ENCODE measurements at places on chromosomes 12 and 14.

- peak; percentile 70 for DNase-seq
Measured at GRCh38 chr14:91299121-91300115, 54.9 kb upstream of the GPR68 start.

DNA sequence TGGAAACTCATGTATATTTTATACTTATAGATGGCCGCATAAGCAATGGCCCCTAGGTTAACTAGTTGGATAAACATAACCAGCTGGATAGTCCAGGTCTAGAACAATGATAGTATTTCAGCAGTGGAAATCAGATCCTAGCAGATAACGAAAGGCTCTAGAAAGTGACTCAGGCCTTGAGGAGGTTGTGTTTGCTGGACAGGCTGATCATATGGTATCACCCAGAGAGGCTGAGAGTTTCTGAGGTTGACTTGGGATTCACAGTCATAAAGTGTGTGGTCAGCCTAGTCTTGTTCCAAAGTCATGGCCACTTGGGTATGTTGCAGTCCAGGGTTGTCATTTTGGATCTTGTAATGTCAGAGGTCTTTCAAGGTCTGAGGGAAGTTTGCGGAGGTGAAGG is 16.8 kb downstream of the FLVCR2 start:
- DNase-seq: no peak

DNA sequence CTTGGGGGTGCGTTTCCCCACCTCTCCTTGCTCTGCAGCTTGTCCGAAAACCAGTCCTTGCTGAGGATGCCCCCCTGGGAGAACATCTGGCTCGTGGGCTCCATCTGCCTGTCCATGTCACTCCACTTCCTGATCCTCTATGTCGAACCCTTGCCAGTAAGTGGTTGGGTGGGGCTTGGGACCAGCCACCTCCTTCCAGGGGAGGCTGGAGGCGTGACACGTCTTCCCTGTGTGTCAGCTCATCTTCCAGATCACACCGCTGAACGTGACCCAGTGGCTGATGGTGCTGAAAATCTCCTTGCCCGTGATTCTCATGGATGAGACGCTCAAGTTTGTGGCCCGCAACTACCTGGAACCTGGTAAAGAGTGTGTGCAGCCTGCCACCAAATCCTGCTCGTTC is 57.5 kb downstream of the ANAPC7 start:
- no peak for DNase-seq

GRCh38 chr12:1502379-1502720 is 92.0 kb downstream of the FBXL14 start:
- no peak for DNase-seq

DNA sequence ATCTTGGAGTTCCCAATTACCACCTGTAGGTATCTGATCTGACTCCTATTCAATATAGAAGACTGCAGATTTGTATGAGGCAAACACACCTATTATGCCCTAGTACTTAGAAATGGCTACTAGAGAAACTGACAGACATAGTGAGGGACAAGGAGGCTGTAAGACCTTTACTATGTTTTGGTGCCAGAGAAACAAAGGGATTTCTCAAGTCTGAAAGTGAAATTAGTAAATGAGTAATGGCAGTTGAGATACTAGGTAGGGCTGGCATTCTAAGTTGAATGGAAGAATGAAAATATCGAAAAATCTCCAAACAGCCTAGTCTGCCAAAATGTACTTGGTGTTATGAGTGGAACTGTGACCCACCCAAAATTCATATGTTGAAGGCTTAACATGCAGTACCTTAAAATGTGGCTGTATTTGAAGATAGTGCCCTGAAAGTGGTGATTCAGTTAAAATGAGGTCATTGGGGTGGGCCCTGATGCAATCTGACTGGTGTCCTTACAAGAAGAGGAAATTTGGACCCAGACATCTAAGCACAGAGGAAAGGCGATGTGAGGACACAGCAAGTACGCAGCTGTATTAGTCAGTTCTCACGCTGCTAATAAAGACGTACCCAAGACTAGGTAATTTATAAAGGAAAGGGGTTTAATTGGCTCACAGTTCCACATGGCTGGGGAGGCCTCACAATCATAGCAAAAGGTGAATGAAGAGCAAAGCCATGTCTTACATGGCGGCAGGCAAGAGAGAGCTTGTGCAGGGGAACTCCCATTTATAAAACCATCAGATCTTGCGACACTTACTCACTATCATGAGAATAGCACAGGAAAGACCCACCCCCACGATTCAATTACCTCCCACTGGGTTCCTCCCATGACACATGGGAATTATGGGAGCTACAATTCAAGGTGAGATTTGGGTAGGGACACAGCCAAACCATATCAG is 127.0 kb downstream of the APAF1 start:
- no peak for DNase-seq

- DNase-seq: no peak
Measured at GRCh38 chr14:32938719-32939253, at the start of gene NPAS3. Gene NPAS3, plus strand, starts transcription at chr14:32938879.
